Activated CD8-positive, alpha-beta T cell treated with anti-CD3 and anti-CD28 coated beads for 36 hours (primary cell): ENCODE measurements at places on chromosomes 11 and 22. TPM values are rescaled to one million over a fixed set of nuclear protein-coding genes. Genes with fewer than 3 reads are reported as not detected.

GRCh38 chr22:42560781-42561180, 7.0 kb downstream of the SERHL2 start:
- peak; percentile 38 for DNase-seq
- no peak overlapping the region for H3K27ac ChIP-seq
- H3K4me3 ChIP-seq: no peak overlapping the region

- peaks cover 7% of the 10 kb centered on the region for H3K36me3 ChIP-seq
- H3K27ac ChIP-seq: no peak overlapping the region
- DNase-seq: no peak
Measured at GRCh38 chr11:111843661-111844060, 27.7 kb downstream of the ALG9 start.

DNA sequence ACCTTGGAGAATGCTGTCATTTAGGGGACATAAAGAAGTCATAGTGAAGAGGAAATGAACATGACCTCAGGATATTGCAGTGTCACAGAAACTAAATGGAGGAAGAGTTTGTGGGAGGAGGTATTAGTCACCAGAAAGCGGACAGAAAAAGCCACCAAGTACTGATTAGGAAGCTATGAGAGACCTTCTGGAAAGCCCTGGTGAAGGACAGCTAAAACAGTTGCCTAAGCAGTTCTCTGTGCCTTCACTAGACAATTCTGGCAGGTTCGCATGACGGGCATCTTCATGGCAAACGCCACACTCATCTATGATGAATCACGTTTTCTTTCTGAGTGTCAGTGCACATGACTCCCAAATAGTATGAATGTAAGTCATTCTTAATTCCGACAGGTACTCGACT, 325.8 kb downstream of the C11orf87 start:
- no peaks in the 10 kb centered on the region for H3K27me3 ChIP-seq
- no peak overlapping the region for H3K27ac ChIP-seq
- DNase-seq: no peak
- H3K4me1 ChIP-seq: no peaks in the 10 kb centered on the region

Gene OR2D2
- total RNA-seq: not detected

GRCh38 chr11:80024119-80024518, 583.3 kb upstream of the TENM4 start:
- no peak for DNase-seq
- no peaks in the 10 kb centered on the region for H3K4me1 ChIP-seq
- no peak overlapping the region for H3K4me3 ChIP-seq
- H3K27me3 ChIP-seq: no peaks in the 10 kb centered on the region
- H3K27ac ChIP-seq: no peak overlapping the region
- no peaks in the 10 kb centered on the region for H3K36me3 ChIP-seq

Gene C1QTNF5
- not detected for total RNA-seq

DNA sequence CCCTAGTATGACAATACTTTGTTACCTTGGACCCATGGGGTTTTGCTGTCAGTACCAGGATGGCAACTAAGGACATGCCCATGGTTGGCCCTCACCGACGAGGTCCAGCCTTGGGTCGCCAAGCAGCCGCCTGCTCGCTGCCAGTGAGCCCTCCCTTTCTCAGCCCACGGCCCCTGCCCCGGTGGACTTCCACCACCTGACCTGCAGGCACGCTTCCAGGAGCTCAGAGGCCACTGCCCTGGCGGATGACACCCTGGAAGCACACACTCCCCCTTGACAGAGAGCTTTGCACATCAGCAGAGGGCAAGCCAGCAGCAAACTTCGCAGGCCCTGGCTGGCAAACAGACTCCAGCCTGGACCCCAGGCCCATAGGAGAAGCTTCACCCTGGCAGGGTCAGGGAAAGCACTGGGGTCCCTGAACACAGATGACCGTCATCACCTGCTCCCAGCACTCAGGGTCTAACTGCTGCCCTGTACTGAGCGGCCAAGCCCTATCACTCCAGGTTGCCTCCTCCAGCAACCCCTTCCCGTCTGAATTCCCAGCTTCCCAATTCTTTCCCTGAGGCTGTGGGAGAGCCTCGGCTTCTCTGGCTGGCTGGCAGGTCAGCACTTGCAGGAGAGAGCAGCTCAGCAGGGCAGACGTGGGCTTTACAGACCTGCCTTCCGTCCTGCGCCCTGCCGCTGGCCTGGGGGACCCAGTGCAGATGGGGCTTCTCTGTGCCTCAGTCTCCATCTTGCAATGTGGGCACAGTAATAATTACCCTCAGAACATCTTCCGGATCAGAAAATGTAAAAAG, 2.7 kb upstream of the PPARA start:
- peaks cover 13% of the 10 kb centered on the region for H3K4me1 ChIP-seq
- H3K27me3 ChIP-seq: peaks cover 7% of the 10 kb centered on the region
- no peak for DNase-seq
- H3K36me3 ChIP-seq: peaks cover 6% of the 10 kb centered on the region
- no peak overlapping the region for H3K27ac ChIP-seq

Gene UBQLNL
- not detected for total RNA-seq

- peaks cover 49% of the 10 kb centered on the region for H3K27me3 ChIP-seq
- H3K36me3 ChIP-seq: no peaks in the 10 kb centered on the region
- H3K27ac ChIP-seq: no peak overlapping the region
- no peak overlapping the region for H3K4me3 ChIP-seq
- no peak for DNase-seq
Measured at GRCh38 chr11:12005061-12005460, 3.4 kb downstream of the DKK3 start.

Gene MMP7
- not detected for total RNA-seq

Gene UCP2
- total RNA-seq: 244 TPM

GRCh38 chr22:23520863-23521440, 59.1 kb downstream of the IGLL1 start:
- peaks cover 3% of the 10 kb centered on the region for H3K4me1 ChIP-seq
- H3K36me3 ChIP-seq: no peaks in the 10 kb centered on the region
- H3K27me3 ChIP-seq: peaks cover 11% of the 10 kb centered on the region
- peak overlapping the region; percentile 17 for H3K4me3 ChIP-seq
- DNase-seq: no peak

DNA sequence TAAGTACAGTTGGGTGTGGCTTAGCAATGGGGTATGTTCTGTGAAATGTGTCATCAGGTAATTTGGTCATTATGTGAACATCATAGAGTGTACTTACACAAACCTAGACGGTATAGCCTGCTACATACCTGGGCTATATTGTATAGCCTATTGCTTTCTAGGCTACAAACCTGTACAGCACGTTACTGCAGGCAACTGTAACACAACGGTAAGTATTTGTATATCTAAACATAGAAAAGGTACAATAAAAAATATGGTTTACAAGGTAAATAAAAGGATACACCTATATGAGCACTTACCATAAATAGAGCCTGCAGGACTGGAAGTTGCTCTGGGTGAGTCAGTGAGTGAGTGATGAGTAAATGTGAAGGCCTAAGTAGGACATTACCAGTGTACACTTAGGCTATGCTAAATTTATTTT, 73.1 kb upstream of the GDPD4 start:
- peaks cover 22% of the 10 kb centered on the region for H3K36me3 ChIP-seq
- no peak for DNase-seq
- H3K27me3 ChIP-seq: no peaks in the 10 kb centered on the region
- no peaks in the 10 kb centered on the region for H3K4me1 ChIP-seq
- H3K27ac ChIP-seq: no peak overlapping the region

DNA sequence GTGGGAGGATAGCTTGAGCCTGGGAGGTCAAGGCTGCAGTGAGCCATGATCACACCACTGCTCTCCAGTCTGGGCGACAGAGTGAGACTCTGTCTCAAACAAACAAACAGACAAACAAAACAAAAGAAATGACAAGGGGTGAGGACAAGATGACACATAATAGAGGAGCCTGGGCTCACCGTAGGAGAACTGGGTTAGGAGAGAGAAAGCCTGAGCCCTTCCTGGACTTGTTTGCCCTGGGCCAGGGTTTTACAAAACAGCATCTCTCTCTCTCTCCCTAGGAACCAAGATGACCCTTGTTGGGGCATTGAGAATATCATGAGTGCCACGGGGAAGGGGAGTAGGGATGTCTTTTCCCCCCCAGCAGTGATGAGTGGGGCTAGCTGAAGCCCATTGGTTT, 15.7 kb downstream of the ROBO3 start:
- H3K27me3 ChIP-seq: no peaks in the 10 kb centered on the region
- no peaks in the 10 kb centered on the region for H3K36me3 ChIP-seq
- H3K4me1 ChIP-seq: peaks cover 16% of the 10 kb centered on the region
- H3K27ac ChIP-seq: no peak overlapping the region

Gene MAP6
- total RNA-seq: not detected

DNA sequence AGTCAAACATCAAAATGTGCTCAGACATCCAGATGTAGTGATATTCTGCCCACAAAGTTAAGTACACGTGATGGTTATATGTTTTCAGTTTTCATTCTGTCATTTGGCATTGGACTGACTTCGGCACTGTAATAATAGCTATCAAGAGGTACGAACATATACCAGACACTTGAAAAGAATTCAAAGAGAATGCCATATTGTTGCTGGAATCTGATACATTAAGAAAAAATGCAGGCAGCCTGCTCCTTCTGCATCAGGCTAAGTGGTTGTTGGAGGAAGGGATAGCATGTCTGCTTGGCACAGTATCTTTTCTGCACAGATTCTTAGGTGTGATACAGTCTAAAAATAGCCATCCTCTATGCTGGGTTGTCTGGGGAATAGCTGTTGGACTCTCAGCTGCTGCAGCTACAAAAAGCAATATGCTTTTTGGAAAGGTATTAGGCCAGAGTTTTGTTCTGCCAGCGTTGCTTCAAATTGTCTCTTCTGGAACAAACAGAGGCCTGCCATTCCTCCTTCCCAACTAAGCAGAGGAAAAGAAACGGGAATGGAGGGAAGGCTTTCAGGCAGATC, 892.6 kb downstream of the TBC1D22A start:
- no peaks in the 10 kb centered on the region for H3K36me3 ChIP-seq
- H3K4me3 ChIP-seq: no peak overlapping the region
- H3K27ac ChIP-seq: no peak overlapping the region
- peaks cover 5% of the 10 kb centered on the region for H3K27me3 ChIP-seq
- no peaks in the 10 kb centered on the region for H3K4me1 ChIP-seq

Gene IGF2
- total RNA-seq: 8.1 TPM

- no peak overlapping the region for H3K4me3 ChIP-seq
- no peak for DNase-seq
- peaks cover 9% of the 10 kb centered on the region for H3K4me1 ChIP-seq
- no peak overlapping the region for H3K27ac ChIP-seq
- H3K27me3 ChIP-seq: peaks cover 4% of the 10 kb centered on the region
Measured at GRCh38 chr11:111387363-111387762, 8.3 kb upstream of the POU2AF1 start.

DNA sequence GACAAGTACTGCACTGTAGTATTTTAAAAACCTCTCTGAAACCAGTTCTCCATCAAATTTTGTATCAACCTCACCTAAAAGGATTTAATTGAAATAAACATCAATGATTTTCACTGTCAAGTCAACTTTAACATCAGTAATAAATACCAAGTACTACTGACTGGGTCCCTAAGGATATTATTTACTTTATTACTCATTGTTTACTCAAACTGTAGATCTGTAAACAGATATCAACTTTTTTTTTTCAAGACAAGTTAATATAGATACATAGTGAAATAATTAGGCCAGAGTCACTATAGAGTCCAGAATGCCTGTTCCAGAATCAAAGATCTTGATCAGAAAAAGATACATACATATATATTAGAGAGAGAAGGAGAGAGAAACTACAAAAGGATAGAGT, 1.6 kb downstream of the RNF141 start:
- H3K27me3 ChIP-seq: no peaks in the 10 kb centered on the region
- H3K4me3 ChIP-seq: peak overlapping the region; percentile 93
- H3K36me3 ChIP-seq: no peaks in the 10 kb centered on the region
- no peak for DNase-seq

Gene OR10S1
- not detected for total RNA-seq

- H3K36me3 ChIP-seq: peaks cover 27% of the 10 kb centered on the region
- H3K27ac ChIP-seq: peak overlapping the region; percentile 99
- H3K4me1 ChIP-seq: peaks cover 27% of the 10 kb centered on the region
- H3K27me3 ChIP-seq: no peaks in the 10 kb centered on the region
- peak overlapping the region; percentile 85 for H3K4me3 ChIP-seq
Measured at GRCh38 chr22:42091455-42091782, 847 bp upstream of the NDUFA6 start.

DNA sequence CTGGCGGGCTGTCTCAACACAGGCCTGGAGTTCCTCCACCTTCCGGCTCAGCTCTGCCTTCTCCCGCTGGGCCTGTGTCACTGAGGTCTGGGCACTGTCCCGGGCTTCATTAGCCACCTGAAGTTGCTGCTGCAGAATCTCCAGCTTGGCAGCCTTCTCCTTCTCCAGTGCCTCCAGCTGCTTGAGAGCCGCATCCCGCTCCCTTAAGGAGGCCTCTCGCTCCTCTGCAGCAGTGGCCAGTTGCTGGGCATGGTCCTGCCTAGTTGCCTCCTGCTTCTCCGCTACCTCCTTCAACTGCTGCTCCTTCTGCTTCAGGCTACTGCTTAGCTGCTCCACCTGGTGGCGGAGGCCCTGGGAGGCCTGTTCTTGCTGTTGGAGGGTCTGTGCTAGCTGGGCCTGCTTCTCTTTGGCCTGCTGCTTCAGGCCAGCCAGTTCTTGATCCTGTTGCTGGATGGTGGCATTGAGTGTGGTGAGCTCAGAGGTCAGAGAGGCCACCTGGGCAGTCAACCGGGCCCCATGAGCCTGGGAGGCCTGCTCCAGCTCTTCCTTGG, 16.9 kb downstream of the IL18BP start:
- H3K4me1 ChIP-seq: no peaks in the 10 kb centered on the region
- H3K27ac ChIP-seq: no peak overlapping the region
- H3K36me3 ChIP-seq: peaks cover 57% of the 10 kb centered on the region
- H3K27me3 ChIP-seq: no peaks in the 10 kb centered on the region

- H3K4me1 ChIP-seq: no peaks in the 10 kb centered on the region
- no peak overlapping the region for H3K4me3 ChIP-seq
- no peak overlapping the region for H3K27ac ChIP-seq
- no peaks in the 10 kb centered on the region for H3K27me3 ChIP-seq
Measured at GRCh38 chr11:7612056-7612660, 61.1 kb downstream of the CYB5R2 start.

GRCh38 chr22:41369424-41369745, 12.4 kb upstream of the TEF start:
- no peaks in the 10 kb centered on the region for H3K4me1 ChIP-seq
- no peak overlapping the region for H3K27ac ChIP-seq
- no peaks in the 10 kb centered on the region for H3K36me3 ChIP-seq
